ENCODE measurements at places on chromosomes 13 and 19.

DNA sequence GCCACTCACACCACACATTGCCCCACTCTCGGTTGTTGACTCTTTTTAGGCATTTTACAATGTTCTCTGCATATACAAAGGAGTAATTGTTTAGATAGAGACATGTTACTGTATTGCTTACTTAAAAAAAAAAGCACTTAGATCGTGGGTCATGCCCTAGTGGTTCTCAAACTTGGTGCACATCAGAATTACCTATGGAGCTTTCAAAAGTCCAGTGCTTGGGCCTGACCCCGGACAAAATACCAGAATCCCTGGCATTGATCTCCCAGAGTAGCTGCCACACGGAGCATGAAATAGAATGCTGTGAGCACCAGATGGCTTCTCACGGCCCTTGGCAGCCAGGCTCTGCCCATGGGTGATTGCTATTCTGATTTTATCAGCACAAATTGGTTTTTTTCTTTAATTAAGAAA, 20.0 kb downstream of the ACP7 start:
- no peak for DNase-seq

DNA sequence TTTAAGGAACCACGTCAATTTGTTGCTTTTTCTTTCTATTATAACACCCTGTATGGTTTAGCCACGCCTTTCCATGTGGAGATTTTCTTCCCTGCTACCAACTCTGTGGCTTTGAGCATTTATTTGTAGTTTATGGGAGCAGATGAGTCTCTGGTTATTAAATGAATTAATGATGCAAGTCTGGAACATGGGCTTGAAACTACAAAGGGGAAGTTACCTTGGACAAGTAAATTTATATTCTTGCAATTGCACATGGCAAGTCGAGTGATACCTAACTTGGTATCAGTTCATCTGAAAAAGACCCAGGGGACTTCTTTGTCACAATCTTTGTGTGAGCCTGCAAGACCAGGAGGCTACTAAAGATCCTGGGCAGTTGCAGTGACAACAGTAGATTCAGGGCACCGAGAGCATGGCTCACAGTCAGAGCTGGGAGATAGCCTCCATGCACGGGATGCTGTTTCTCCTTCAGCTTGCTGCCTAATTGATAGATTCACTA, 24.4 kb downstream of the B3GLCT start:
- DNase-seq = no peak

- no peak for DNase-seq
Observed at GRCh38 chr19:56113074-56113632, 7.9 kb downstream of the ZNF787 start.

GRCh38 chr19:788983-789700, 8.1 kb upstream of the PTBP1 start:
- no peak for DNase-seq

- no peak for DNase-seq
Observed at GRCh38 chr13:49288458-49288857, 40.7 kb downstream of the CDADC1 start.

DNA sequence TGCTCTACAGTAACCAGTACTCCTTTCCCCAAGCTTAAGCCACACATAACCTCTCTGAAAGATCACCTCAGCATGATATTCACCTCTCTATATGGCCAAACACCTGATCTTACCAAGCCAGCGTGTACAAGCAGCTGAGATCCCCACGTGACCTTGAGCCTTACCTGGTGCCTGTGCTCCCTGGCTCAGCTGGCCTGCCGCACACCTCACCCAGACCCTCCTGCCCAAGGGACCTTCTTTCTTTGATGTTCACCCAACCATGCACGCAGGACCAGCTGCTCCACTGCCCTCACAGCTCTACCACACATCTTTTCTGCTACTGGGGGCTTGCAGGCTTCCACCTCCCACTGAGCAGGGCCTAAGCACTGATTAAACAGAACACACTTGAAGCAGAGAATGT, 9.0 kb downstream of the DHRS12 start:
- DNase-seq = no peak

DNA sequence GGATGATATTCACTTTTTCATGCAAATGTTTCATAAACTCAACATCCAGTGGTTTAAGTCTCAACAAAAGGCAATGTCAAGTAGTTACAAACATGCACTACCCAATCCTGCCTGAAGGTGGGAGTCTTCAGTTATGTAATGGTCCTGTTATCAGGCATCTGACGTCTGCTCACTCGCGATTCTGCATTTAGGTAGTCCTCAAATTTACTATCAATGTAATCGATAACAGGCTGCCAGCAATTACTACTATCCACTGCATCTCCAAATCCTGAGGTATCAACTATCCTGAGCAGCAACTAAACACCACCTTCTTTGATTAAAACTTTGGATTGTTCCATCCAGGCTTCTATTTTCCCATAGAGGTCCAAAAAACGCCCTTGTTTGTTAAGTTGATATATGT, 51.2 kb downstream of the NLRP12 start:
- DNase-seq = peak; percentile 61

- DNase-seq = no peak
Observed at GRCh38 chr19:49470615-49470978, 3.4 kb upstream of the FLT3LG start.

- no peak for DNase-seq
Observed at GRCh38 chr13:43285933-43286597, 262.7 kb downstream of the DNAJC15 start.

- no peak for DNase-seq
Observed at GRCh38 chr13:111303559-111303958, 16.9 kb upstream of the TEX29 start.

All from neuronal stem cell (in vitro differentiated cells).